AML-193 (cell line): ENCODE measurements at places on chromosomes 7 and 10.

DNA sequence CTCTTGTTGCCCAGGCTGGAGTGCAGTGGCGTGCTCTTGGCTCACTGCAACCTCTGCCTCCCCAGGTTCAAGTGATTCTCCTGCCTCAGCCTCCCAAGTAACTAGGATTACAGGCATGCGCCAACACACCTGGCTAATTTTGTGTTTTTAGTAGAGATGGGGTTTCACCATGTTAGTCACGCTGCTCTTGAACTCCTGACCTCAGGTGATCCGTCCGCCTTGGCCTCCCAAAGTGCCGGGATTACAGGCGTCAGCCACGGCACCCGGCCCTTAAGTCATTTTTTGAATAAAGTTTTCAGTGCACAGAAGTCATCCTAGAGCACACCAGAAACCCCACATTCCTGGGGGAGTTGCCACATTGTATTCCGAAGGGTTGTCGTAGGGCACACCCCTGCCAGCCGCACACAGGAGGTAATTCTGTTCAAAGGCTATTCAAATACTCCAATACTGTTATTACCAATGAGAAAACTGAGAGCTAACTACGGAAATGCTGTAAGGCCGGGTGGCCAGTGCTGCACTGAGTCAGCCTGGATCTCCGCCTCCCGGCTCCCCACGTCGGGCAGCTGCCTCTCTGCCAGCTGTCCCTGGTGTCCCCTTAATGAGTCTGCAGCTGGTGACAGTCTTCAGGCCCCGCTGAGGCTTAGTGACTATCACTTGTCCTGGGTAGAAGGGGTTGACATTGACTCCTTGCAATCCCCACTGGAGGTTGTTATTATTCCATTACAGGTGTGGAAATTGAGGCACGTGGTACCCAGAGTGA lies 8.6 kb upstream of the RFC2 start:
- DNase-seq = no peak

DNA sequence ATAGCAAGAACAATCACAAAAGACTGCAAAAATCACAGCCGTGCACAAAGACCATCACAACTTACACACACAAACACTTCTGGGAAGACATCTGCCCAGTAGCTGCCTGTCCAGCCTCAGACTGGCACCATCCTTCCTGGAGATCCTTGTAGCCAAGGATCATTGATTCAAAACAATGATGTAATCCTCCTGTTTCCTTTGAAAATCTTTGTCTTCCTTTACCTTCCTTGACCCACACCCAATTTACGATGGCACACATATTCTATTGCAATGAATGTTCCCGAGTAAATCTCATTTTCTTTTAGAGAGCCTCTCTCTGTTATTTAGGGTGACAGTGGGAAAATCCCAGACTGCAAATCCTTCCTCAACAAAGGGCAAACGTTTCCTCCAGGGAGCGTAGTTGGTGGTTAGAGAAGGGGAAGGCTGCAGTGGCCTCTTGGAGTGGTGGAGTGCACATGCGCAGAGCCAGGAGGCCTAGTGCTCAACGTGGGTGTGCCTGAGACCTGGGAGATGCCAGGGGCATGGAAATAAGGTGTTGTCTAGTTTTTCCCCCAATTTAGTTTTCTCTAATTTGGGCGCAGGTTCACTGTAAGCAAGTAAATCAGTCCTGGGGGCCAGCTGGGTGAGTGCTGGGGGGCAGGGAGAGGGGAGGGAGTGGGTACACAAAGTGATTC lies 3.1 kb upstream of the INPP5A start:
- no peak for DNase-seq

- DNase-seq = no peak
Measured at GRCh38 chr7:107075863-107076574, 31.5 kb downstream of the PRKAR2B start.

DNA sequence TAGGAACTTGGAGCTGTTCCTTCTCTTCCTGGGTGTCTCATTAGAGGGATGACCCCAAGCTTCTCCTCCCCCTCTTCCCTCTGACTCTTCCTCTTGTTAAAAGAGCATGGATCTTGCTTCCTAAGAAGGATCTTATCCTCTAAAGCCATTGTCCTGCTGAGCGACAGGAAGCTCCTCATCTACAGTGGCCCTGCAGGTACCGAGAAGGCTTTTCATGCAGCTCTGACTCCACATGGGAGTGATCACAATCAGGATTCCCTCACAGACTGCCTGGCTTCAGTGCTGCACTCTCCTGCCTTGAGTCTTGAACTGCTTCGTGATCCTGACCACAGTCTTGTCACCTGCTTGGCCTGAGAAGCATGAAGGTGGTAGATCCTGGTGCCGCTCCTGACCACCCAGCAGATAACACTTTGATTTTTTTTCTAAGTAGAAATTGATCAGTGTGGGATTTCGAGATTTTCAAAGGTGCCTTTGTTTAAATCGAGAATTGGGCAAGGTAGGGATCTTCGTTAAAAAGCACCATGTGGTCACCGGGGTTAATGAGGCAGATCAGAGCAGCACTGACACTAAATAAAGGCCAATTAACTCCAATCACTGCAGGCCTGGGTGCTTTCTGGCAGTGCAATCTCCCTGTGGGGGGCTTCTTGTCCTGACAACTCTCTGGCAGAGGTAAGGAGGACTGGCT lies 376.4 kb downstream of the NRG3 start:
- DNase-seq = no peak

DNA sequence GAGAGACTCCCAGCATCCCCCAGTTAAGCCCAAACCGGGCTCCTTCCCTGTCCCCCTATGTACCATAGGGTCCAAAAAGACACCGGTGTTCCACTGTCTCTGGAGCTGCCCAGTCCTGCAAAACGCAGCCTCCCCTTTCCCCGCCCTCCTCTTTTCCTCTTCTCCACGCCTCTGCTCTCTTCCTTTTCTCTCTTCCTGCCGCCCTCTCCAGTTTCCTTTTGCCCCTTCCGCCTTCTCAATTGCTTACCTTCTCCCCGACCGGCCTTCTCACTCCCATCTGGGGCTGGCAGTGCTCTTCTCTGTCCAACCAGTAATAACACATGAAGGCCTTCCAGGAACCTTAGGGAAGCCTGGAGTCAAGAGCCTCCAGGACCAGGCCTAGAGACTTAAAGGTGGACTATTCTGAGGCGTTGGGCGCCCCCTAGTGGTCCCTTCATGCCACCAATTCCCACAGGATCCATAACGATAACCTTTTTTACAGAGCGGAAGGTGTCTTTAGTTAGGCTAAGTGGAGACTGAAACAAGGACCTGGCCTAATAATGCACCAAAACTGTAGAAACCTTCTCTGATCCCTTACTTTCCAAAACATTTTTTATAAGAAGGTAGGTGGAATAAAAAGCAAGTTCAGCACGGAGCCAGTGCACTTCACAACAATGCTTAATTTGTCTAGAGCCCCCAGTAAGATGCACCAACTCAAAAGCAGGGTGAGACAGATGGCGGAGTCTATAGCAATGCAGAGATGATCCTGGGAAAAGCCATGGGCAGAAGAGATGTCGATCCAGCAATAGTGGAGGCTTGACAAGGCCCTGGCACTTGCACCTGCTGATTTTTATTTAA lies 27.2 kb upstream of the MSRB2 start:
- DNase-seq = peak; percentile 49

- no peak for DNase-seq
Measured at GRCh38 chr10:6746782-6747181, 166.7 kb upstream of the PRKCQ start.

- no peak for DNase-seq
Measured at GRCh38 chr10:129046065-129046681, 420.9 kb upstream of the MGMT start.

GRCh38 chr7:46653848-46654247 lies 732.8 kb upstream of the IGFBP3 start:
- no peak for DNase-seq

DNA sequence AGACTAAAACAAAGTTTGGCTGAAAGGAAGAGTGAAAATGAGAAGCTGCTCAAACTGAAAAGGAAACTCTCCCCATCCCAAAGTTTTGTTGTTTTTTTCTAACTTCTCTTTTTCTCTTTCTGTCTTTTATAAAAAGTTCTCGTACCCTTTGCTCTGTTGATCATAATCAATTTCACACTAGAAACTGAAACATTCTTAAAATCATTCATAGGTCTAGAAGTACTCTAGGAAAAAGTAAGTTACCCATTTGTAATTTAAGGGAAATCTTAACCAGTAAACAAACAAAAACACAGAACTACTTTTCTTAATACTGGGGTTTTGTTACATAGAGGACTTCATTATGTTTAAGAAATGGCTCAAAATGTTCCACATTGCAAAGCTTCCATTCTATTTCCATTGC lies 339.8 kb downstream of the SEMA3D start:
- no peak for DNase-seq

DNA sequence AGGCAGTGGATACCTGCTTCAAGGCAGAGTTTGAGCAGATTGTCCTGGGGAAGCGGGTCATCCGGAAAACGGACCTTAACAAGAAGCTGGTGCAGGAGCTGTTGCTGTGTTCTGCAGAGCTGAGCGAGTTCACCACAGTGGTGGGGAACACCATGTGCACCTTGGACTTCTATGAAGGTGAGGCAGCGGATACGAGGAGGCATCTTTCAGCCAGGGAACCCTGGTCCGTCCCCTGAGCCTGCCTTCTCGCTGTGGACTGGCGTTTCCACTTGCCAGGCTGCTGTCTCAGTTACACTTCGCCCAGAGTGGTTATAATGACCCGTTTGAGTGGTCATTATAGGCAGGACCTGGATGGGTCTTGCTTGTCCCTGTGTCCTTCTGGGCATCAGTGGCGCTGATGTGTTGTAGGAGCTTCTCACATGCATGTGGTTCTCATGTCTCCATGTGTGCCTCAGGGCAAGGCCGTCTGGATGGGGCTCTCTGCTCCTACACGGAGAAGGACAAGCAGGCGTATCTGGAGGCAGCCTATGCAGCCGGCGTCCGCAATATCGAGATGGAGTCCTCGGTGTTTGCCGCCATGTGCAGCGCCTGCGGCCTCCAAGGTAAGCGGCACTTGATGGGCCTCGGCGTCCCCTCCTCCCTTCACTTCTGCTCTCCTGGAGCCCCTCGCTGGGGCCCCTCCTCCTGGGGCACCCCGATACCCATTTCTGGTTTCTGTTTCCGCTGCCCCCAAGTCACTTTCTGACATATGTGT lies 18.0 kb downstream of the UPP1 start:
- DNase-seq = no peak

DNA sequence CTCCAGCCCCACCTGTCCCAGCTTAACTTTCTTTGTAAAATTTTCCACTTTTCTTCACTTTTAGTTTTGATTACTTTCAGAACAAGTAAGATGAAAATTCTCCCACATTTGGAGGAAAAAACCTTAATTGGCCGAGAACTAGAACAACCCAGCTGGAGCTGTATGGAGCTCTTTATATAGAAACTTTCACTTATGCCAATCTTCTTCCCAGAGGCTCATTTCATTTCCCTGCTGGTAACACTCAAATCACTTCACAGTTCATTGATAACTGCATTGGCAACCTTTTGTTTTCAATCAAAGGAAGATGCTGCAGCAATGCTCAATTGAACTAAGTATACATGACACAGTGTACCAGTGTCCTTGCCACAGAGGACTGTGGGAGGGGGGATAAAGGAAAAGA lies 176.2 kb upstream of the NOBOX start:
- DNase-seq = no peak

GRCh38 chr10:12189426-12189825 lies 6.3 kb downstream of the NUDT5 start:
- no peak for DNase-seq

- no peak for DNase-seq
Measured at GRCh38 chr10:112585126-112585525, 138.1 kb downstream of the VTI1A start.

DNA sequence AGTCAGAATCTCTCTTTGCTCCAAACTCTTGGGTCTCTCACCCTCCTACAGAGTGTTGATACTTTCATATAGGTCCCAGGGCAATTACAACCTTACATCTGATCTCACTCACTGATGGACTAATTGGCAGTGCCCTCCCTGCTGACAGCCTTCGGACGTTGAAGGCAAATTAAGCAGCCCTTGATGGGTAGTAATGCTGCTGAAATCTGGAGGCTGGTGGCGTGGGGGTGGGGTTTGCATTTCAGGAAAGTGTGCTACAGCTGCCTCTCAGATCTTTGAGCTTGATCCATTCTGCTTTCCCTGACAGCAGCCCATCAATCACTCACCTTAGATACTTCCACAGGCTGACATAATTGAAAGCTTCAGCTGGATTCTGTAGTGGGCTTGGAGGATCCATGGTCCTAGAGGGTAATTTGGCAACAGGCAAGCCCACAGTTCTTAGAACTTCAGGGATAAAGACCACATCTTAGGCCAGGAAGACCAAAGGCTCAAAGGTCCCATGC lies 349.1 kb upstream of the PODXL start:
- no peak for DNase-seq

DNA sequence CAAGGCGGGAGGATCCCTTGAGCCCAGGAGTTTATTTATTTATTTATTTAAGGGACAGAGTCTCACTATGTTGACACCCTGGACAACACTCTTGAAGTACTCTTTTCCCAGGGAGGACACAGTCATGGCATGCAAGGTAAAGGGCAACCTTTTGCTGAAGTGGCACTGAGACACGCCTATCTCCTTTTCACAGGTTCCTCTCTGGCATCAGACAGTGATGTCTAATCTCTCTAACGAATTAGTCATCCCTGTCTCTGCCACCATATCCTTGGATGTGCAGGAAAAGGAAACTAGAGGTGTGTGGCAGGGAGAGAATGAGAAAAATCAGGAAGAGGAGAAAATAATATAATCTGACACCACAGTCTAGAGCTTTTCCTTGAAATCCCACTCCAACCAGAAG lies 19.5 kb downstream of the CPVL start:
- DNase-seq = no peak

- no peak for DNase-seq
Measured at GRCh38 chr7:31687024-31687748, at the start of gene PPP1R17. PPP1R17 (plus strand) TSS chr7:31687215; CDS start chr7:31692442, 5,227 bp downstream.

DNA sequence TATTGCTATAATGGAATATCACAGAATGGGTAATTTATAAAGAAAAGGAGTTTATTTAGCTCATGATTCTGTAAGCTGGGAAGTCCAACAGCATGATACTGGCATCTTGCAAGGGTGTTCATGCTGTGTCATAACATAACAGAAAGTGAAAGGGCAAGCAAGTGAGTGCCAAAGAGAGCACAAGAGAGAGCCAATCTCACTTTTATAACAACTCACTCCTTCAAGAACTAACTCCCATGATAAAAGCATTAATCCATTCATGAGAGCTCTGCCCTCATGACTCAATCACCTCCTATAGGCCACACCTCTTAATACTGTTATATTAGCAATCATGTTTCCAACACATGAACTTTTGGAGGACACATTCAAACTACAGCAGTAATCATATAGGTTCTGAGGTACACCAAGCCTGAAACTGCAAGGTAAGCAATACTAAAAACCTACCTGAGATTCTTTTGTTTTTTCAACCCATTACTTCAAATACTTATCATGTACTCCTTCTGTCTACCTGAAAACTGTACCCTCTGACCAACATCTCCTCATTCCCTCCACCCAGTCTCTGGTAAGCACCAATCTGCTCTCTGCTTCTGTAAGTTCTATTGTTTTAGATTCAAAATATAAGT lies 219.7 kb downstream of the MTERF1 start:
- DNase-seq = no peak

GRCh38 chr10:44803862-44804261 lies 107.3 kb upstream of the TMEM72 start:
- DNase-seq = no peak

GRCh38 chr10:119313644-119314043 lies 106.3 kb downstream of the GRK5 start:
- DNase-seq = no peak

GRCh38 chr7:42453931-42454361 lies 216.9 kb upstream of the GLI3 start:
- no peak for DNase-seq
